ENCODE measurements at places on chromosomes 4 and X.
A peak's percentile ranks its signal among the peaks of the same experiment; 100 is the strongest.

- DNase-seq = no peak
These were observed 327.3 kb upstream of the ARX start for GRCh38 chrX:25343060-25343459.

- DNase-seq = no peak
These were observed 23.4 kb upstream of the MAP9 start for GRCh38 chr4:155399974-155400697.

DNA sequence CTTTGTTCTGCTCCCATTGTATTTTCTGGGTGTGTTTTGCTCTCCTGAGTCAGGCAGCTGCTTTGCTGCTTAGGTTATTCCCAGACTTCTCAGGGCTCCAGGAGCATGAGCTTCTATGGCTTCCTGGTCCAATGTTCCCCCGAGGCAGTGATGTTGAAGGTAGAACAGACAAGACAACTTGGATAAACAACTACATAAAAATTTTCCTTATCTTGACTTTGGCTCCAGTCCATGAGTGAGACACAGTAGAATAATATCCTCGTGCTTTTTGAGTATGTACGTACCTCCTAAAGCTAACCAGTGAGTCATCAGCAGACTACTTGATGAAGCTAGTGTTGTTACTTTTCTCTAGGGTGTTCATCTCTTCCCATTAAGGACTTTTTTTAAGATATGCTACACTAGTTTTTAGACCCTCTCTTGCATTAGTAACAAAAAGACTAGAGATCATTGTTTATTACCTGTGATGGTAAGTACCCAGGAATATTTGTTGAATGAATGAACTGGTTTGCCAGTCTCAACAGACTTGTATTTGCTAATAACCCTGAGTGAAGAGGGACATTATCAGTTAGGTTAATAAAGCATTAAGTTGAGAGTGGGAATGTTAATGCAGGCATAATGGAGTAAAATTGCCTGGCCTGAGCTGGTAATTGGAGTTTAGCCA lies 131.9 kb downstream of the FHIP1A start:
- peak; percentile 95 for DNase-seq

GRCh38 chr4:24174602-24175001 lies 284.8 kb upstream of the PPARGC1A start:
- DNase-seq = no peak

DNA sequence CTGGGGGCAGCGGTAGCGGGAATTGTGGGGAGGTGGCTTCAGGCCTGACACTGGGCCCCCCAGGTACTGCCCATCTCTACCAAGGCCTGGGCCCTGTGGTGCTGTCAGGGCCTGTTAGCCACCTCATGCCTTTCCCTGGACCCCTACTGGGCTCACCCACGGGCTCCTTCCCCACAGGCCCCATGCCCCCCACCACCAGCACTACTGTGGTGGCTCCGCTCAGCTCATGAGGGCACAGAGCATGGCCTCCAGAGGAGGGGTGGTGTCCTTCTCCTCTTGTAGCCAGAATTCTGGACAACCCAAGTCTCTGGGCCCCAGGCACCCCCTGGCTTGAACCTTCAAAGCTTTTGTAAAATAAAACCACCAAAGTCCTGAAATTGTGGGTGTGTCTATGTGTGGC lies 7.5 kb downstream of the GATA1 start:
- no peak for DNase-seq
